Kasumi-1 (cell line): ENCODE measurements at places on chromosomes 4 and X.
A peak's percentile ranks its signal among the peaks of the same experiment; 100 is the strongest.

DNA sequence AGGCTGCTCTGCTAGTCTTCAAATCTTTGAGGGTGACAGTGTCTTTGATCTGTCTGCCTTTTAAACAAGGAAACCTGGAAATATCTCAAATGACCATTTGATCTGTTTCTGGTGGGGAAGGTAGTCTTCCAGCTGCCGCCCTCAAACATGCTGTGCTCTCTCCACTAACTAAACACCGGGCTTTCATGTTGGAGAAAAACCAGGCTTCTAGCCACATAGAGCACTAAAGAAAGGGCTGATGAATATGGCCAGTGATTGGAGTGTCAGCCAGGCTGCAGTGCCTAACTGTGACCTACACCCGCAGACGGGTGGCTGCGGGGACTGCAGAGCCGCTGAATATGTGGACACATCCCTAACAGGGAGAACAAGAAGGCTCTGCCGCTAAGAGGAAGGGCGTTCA lies 85.9 kb downstream of the UNC5C start:
- no peak for DNase-seq

GRCh38 chrX:140733766-140734342 lies 24.3 kb downstream of the LINC00632 start:
- DNase-seq = peak; percentile 47

DNA sequence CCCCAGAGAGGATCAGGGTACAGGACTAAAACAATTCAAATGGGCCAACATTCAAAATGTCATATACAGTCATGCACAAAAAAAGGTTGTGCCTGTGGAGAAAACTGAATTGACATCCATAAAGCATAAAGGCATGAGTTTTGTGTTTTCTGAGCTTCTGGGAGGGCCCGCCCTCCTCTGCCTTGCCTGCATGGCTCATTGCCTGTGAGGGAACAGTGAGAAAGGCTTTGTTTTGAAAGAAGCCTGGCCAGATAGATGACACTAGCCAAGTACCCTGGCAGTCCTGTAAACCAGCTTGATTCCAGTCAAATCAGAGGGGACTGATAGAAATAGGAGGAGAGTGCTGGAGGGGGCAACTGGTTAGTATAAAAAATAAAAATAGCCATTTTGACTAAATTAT lies 194.3 kb downstream of the KIT start:
- no peak for DNase-seq

DNA sequence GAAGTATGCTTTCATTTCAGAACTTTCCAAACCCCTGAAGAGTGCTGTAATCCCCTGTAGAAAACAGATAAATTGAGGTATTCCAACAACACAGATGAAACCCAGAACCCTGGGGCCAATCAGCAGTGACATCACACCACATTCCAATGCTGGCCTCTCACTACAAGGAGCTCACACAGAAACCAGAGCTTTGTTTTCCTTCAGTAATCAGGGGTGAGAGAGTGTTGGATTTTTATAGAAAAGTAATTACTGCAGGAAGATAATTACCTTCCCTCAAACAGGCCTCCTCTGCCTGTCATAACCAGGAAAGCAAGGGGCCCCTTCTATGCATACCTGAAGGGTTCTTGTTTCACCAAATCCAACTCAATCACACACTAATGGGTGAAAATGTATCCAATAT lies 246.2 kb downstream of the SCFD2 start:
- no peak for DNase-seq

GRCh38 chr4:153452658-153453378 lies 13.3 kb upstream of the TMEM131L start:
- DNase-seq = no peak

DNA sequence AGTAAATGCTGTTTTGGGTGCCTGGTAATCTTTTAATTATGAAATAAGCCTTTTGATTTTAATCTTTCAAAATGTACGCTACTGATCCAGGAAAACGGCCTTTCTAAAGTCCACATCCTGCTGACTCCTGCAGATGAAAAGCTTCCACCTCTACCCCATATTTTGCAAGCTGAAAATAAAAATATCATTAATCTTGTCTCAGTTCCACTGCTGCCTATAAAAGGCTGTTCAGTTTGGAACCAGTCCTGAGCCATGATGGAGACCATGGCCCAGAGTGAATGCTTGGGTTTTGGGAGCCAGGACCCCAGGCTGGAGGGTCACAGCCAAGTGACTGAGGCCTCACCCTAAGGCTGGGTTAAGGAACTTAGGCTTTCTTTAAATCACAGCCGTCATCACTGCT lies 110.8 kb downstream of the AFF1 start:
- no peak for DNase-seq

GRCh38 chrX:110417128-110417527 lies 58.5 kb downstream of the RTL9 start:
- no peak for DNase-seq
